Left hindlimb (tissue), 1 donor: ENCODE measurements at places on chromosomes 12 and 14.
A peak's percentile ranks its signal among the peaks of the same experiment; 100 is the strongest.

GRCh38 chr12:115740586-115741155, 536.8 kb downstream of the MED13L start:
- DNase-seq = no peak

GRCh38 chr12:24244231-24244630, 294.8 kb upstream of the SOX5 start:
- no peak for DNase-seq

GRCh38 chr12:131513606-131514005, 197.3 kb upstream of the SFSWAP start:
- no peak for DNase-seq

DNA sequence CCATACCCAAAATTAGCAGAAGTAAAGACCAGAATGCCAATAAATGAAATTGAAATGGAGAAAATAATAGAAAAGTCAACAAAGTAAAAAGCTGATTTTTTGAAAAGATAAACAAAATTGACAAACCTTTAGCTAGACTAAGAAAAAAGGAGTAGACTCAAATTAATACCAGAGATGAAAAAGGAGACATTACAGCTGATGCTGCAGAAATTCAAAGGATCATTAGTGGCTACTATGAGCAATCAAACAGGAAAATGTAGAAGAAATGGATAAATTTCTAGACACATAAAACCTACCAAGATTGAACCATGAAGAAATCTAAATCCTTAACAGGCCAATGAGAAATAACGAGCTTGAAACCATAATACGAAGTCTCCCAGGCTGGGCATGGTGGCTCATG, 34.8 kb upstream of the INSM2 start:
- DNase-seq = no peak

DNA sequence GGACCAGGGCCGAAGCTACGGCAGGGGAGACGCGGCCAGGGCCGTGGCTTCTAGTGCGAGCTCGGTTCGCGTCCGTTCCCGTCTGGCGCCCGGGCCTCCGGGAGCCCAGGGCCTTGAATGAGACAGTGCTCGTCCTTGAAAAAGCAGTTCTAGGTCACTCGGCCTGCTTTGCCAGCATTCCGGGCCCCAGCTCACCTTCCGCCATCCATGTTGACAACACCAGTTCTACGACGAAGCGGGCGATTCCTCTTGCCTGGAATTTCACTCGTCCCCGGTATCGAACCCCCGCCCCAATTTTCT, 4.5 kb downstream of the OR10AD1 start:
- DNase-seq = no peak

GRCh38 chr12:75738486-75738885, 227.1 kb upstream of the KRR1 start:
- DNase-seq = no peak

DNA sequence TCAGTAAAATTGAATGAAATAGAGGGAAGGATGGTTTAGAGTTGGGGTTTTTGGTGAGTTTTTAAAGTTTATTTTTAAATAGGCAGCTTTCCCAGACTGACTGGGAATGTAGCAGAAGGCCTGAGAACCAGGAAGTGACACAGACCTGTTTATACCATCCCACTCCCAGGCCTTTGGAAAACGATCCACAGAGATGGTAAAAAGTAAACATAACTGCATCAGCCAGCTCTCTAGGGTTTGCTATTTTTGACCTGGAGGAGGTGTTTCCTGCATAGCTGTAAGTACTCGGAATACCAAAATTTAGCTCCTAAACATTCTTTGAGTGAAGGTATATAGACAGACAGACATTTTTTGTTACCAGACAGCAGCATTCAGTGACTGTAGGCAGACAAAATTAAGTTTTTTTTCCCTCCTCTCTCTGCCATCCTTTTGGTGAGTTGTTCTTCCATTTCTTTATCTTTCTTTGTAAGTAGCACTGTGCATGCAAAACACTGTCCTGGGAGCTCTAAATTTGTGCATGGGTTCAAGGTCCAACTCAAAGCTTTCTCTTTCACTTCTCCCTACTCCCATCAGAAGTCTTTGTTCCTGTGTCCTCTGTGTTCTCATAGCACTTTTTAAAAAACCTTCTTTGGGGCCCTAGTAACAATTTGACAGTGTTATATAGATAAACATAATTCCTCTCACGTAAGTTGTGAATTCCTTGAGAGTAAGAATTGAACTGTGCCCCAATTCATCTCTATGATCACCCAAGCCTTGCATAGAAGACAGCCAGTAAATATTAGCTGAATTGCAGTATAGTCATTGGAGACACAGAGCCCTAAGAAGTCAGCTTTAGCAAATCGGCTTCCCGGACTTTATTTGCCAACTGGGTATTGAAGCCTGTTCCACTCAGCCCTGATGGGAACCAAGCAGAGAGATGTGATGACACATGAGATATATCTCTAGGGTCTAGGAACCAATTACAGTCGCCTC, 37.4 kb downstream of the SUSD6 start:
- DNase-seq = no peak

GRCh38 chr12:96769400-96769799, 137.7 kb upstream of the NEDD1 start:
- DNase-seq = no peak

GRCh38 chr14:21428930-21429329, 27.0 kb downstream of the CHD8 start:
- DNase-seq = no peak

DNA sequence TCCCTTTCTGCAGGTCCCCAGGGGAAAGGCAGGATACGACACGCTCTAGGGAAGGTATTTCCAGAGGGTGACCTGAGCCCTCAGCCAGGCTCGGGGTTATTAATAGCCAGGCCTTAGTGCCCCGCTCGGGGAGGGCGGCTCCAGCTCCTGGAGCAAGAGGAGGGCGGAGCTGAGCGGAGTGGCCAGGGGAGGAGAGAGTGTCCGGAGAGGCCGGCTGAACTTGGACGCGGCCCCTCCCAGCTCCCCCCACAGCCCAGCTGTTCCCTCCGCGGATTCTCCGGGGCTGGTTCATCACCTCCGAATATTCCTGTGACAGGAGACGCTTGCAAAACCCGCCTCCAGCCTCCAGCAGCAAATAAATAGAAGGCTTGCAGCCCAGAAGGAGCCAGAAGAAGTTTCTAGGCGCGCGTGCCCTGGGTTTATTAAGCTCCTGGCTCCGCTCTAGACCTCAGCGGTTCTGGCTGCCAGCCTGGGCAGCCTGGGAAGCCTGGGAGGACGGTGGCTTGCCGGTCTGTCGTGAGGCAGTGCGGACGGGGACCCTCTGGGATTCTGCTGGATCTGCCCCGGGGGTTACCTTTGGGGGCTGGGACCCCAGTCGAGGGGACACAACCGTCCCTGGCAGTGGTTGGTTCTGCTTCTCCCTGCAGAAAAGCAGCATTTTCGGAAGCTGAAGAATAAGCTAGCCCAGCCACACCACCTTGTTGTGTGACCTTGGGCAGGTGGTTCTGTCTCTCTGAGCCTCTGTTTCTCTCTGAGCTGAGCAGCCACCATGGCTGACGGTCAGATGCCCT, at the start of gene HSPB8:
HSPB8 (plus strand) TSS at position 388 of the 791 bp plus-strand sequence; CDS start at position 770, 382 bp downstream.
- peak; percentile 84 for DNase-seq

- no peak for DNase-seq
These were observed 9.1 kb upstream of the FBLN5 start for GRCh38 chr14:91956616-91957015.

DNA sequence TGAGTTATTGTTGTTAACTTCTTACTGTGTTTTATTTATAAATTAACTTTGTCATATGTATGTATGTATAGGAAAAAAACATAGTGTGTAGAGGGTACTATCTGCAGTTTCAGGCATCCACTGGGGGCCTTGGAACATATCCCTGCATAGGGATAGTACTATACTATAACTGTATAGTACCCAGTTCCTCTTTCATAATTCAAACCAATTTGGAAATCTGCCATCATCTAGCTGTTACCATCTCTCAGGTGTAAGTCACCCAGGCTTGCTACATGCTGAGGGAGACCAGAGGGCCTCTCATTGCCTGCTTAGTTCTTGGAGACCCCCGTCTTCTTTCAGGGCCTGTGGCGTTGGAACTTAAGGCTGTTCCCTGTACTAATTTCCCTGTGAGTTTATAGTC, 12.9 kb upstream of the DCD start:
- no peak for DNase-seq

DNA sequence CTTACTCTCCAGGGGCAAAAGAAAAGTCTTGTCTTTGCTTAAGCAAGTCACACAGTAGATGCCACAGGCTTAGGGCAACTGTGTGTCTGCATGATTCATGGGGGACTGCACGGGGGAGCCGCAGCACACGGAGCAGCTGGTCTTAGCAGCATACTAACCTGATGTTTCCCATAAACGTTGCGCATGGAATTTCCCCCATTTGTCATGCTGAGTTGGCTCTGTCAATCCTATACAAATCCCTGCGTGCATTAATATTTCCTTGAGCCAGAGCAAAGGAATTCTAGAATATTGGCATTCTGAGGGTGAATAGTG, 71.2 kb downstream of the SAMD4A start:
- peak; percentile 72 for DNase-seq

DNA sequence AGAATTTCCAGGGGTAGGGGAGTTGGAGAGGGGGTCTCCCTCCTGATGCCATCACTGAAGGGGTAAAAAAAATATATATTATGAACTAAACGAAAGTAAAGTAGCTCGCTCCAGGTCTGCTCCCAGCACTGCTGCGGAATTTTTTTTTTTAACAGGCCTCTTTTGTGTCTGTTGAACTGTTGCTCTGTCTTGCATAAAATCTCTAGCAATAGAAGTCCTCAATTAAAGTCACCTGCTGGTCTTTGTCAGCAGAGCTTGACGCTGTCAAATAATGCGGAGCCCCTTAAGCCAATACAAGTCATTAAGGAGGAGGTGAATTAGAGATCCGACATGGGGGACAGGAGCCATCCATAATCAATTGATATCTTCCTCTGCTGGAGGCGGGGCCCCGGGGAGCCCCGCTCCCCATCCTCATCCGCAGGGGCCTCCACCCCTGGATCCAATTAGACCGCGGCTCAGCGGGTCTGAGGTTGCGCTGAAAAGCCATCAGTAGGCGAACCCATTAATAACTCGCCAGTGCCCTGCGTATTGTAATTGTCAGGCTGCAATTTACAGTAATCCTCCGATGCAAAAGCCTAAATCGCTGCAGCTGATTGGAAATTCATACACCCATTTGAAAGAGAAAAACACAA, 85.6 kb downstream of the DICER1 start:
- no peak for DNase-seq

GRCh38 chr12:47547077-47547476, 158.8 kb downstream of the RPAP3 start:
- no peak for DNase-seq

GRCh38 chr12:124563401-124563800, 4.0 kb downstream of the NCOR2 start:
- DNase-seq = no peak

DNA sequence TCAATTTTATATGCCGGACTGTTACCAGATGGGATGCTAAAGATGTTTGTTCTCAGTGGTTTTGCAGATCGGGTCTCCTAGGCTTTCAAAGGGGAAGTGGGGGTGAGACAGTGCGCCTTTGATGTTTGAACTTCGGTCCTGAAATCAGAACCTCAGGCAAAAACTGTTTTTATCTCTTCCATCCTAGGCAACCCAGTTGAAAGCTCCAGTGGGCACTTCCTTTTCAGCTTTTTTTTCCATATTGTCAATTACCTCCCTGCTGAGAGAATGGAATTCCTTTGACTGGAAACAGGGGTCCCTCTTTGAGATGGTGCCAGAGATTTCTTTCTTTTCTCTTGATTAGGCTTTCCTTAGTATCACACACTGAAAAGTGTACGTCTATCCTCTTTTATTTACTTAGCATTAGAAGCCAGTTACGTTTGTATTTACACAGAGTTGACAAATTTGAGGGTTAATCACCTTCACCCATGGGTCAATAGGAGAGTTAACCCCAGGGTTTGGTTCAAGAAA, 40.0 kb downstream of the NUAK1 start:
- DNase-seq = no peak

DNA sequence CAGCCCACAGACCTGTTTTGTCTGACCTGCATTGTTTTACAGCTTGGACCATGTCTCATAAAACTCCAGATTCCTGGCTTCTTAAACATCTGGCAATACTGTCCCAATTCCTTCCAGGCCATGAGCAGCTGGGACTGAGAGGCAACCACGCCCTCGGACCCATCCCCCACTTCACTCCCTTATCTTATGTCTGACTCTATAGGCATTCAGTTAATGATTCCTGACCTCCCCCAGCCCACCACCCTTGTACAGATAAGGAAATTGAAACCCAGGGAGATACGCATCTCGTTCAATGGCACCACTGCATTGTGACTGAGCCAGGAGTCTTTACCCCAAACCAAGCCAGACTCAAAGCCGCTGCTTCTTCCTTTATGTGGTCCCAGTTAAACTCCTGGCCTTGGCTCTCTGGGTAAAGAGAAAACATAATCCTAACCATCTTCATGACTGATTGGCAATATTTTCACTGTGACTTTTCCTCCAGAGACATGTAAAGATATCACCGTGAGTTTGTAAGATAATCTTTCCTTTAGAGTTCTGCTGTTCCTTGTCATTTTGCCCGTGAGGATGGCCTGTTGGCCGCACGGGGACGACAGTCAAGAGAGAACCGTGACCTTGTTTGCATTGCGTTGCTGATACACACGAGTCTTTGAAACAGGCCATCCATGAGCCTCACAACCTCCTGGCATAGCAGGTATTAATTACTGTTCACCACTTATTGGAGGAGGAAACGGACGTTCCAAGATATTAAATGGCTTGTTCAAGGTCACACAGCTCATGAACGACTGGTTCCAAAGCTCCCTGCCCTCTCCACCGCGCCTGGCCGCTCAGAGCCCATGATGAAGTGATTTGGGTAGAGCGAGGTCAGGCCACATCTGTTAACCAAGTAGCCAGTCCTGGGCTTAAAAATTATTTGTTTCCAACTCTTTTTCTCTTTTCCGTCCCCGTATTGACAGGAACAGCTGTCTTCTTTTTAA, 39.4 kb downstream of the MAP1LC3B2 start:
- no peak for DNase-seq

DNA sequence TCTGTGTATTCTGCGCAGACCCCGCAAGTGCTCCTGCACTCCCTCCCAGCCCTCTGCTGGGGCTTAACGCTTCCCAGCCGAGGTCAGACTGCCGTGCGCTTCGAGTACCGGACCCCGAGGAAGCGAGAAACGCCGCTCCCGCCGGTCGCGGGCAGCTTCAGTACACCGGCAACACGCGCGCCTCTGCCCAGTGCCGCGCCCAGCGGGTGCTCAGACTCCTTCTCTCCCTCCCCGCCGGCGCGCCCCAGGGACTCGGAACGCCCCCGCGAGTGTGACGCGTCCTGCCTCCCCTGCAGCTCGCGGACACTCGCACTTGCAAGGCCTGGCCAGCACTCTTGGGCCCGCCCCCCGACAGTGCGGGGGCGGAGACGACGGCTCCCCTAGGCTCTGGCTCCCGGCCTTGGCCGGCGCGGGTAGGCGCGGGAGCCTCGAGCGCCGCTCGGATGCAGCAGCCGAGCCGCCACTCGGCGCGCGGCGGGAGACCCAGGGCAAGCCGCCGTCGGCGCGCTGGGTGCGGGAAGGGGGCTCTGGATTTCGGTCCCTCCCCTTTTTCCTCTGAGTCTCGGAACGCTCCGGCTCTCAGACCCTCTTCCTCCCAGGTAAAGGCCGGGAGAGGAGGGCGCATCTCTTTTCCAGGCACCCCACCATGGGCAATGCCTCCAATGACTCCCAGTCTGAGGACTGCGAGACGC, at the start of gene PTGER2:
PTGER2 (plus strand) TSS at position 410 of the 692 bp plus-strand sequence; CDS start at position 647, 237 bp downstream.
- DNase-seq = peak; percentile 87

- no peak for DNase-seq
These were observed 213.7 kb downstream of the GXYLT1 start for GRCh38 chr12:41930866-41931437.

- DNase-seq = no peak
These were observed 90.0 kb upstream of the CDKN3 start for GRCh38 chr14:54306806-54307205.
